ENCODE measurements at places on chromosomes 7 and 10. TPM values are rescaled to one million over a fixed set of nuclear protein-coding genes. Genes with fewer than 3 reads are reported as not detected.

DNA sequence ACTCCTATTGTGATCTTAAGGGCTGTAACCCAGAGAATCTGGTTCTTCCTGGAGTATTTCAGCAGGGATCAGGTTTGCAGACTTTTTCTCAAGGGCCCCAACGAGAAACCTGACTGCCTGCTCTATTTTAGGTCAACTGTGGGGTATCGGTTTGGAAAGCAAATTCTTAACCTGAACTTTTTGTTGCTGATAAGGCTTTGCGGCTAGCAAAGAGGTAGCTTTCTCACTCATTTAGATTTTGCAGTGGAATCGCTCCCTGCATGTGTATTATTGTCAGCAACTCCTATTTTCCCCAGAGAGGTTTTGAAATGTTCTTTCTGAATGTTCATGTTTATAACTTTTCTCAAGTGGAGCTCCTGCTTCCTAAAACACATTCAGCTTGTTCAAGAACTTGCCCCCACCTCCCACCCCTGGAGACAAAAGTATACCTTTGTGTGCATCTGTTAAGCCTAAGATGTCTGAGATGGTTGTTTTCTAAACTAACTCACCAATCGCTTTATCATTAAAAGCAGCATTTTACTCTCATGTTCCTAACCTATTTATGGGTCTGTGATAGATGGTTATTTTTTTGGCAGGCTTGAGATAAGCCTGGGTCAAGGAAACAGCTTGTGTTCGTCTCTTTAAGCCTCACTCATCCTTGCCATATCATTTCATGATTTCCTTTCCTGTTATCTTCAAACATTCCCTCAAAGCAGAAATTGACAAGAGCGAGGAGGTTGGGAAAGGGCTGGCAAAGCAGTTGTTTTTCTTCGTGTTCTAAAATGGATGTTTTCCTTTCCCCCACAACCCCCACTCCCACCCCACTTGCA is 129.8 kb downstream of the BAMBI start:
- no peaks in the 10 kb centered on the region for H3K36me3 ChIP-seq
- H3K27me3 ChIP-seq, result no peaks in the 10 kb centered on the region
- H3K4me3 ChIP-seq, result no peak overlapping the region
- no peak for DNase-seq
- H3K27ac ChIP-seq, result no peak overlapping the region

RAB19 gene
- total RNA-seq, result 4.7 TPM

EPDR1 gene
- 60.5 TPM for total RNA-seq

PI4K2A gene
- 12.6 TPM for total RNA-seq

- peaks cover 22% of the 10 kb centered on the region for H3K4me1 ChIP-seq
- no peaks in the 10 kb centered on the region for H3K36me3 ChIP-seq
- H3K27ac ChIP-seq, result no peak overlapping the region
- DNase-seq, result no peak
- no peak overlapping the region for H3K4me3 ChIP-seq
- H3K27me3 ChIP-seq, result no peaks in the 10 kb centered on the region
These were observed 61.5 kb upstream of the RAPGEF5 start for GRCh38 chr7:22418251-22419046.

CFAP69 gene
- 4.6 TPM for total RNA-seq

LRRD1 gene
- not detected for total RNA-seq

DNA sequence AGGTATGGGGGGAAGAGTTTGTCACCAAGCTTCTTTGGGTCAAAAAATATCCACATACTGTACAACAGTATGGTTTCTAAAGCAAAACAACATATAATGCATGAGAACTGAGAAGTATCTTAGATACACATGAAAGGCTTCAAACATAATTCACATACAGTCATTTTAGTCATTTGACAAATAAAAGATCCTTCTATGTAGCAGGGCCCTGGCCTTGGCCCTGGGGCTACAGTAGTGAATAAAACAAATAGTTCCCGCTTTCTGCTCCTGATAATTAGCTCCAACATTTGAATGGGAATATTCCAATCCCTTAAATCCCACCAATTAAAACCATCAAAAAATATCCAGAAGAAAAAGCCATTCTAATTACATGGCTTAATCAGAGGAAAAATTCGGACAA is 51.3 kb downstream of the MALSU1 start:
- H3K4me3 ChIP-seq, result no peak overlapping the region
- DNase-seq, result no peak
- H3K27me3 ChIP-seq, result no peaks in the 10 kb centered on the region

CTAGE6 gene
- total RNA-seq, result not detected

CLDN3 gene
- total RNA-seq, result 122 TPM
